NCI-H345 (cell line): ENCODE measurements at places on chromosomes 7 and 10.

DNA sequence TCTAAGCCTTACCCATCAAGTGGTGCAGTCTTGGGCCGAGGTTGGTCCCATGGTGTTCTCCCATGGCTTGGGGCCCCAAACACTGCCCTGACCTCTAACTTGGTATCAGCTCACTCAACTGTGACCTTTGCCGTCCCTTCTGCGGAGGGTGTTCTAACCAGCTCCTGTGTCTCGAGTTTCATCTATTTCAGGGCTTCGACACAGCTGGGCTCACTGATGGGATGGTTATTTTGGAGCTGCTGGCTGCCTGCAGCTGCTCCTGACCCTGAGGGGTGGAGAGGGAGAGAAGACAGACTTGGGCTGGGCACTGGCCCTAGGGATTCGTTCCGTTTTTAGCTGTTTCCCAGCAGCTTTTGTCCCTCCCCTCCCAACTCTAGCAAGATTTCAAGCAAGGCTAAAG, 86.9 kb downstream of the NEURL1 start:
- no peak for DNase-seq

DNA sequence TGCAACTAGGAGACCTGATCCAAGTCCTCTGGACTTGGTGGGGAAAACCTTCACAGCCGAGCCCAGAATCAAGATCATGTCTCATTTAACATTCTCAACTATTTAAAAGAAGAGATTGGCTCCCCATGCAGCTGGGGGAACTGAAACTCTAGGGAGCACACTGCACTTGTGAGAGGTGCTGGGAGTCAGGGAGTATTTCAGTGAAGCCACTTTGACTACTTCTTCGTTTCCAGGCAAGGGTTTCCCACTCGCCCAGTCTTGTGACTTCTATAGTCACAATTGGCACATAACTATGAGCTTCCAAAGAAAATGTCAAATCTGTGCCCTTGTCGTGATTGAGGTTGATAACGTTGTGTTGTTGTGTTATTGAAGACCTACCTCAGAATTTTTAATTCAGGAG, 62.9 kb downstream of the AKR1B1 start:
- no peak for DNase-seq

DNA sequence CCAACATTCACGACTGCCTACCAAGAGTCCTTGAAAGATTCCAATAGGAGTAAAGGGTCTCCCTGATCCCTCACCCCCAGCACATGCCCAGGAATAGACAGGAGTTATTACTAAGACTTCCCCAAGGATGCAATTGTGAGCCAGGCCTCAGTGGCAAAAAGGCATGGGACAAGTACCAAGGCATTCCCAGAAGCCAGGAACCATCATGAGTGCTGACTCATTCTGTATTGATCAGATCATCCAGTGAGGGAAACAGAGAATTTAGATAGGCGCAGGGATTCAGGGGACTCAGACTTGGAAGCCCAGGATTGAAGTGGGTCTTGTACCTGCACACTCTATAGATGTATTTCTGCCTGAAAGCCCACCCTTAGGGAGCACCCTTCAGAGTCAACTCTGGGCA, 21.2 kb downstream of the MBL2 start:
- DNase-seq, result no peak

GRCh38 chr10:82558014-82558607, 683.1 kb downstream of the NRG3 start:
- DNase-seq, result no peak

- no peak for DNase-seq
Observed at GRCh38 chr10:89476150-89476549, 59.2 kb downstream of the SLC16A12 start.

DNA sequence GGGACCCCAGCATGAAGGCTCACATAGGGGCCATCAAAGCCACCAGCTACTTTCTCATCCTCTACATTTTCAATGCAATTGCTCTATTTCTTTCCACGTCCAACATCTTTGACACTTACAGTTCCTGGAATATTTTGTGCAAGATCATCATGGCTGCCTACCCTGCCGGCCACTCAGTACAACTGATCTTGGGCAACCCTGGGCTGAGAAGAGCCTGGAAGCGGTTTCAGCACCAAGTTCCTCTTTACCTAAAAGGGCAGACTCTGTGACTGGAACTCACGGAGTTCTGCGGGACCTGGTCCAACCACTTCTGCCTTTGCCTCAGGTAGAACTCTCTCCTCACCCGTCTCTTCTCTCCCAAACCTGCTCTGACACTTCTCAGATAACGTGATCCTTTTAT, 945 bp downstream of the TAS2R40 start:
- no peak for DNase-seq

- DNase-seq, result no peak
Observed at GRCh38 chr10:126080291-126080825, 184.0 kb downstream of the FANK1 start.

- no peak for DNase-seq
Observed at GRCh38 chr10:119253433-119254174, 46.2 kb downstream of the GRK5 start.

- DNase-seq, result no peak
Observed at GRCh38 chr7:45211958-45212357, 54.4 kb downstream of the RAMP3 start.

GRCh38 chr10:123783296-123783695, 108.3 kb downstream of the CPXM2 start:
- DNase-seq, result no peak
